ENCODE measurements at places on chromosomes 11 and 22. TPM values are rescaled to one million over a fixed set of nuclear protein-coding genes. Genes with fewer than 3 reads are reported as not detected.

Gene SPECC1L
- total RNA-seq = 86.3 TPM

Gene MS4A3
- not detected for total RNA-seq

Gene APOA1
- total RNA-seq = not detected

Gene SUSD2
- total RNA-seq = 2.7 TPM

Gene SCUBE2
- 8.3 TPM for total RNA-seq

Gene RCOR2
- total RNA-seq = 2.5 TPM

Gene APLNR
- 3.5 TPM for total RNA-seq

Gene SULT4A1
- 0.28 TPM for total RNA-seq

Gene IL18
- 154 TPM for total RNA-seq

Gene CLCF1
- 2.4 TPM for total RNA-seq

Gene PGA5
- not detected for total RNA-seq

Gene BEST1
- total RNA-seq = 1.6 TPM

GRCh38 chr11:65390996-65391395, 4.6 kb downstream of the FRMD8 start:
- DNase-seq = no peak

- DNase-seq = no peak
Observed at GRCh38 chr11:118087931-118088330, 1.2 kb upstream of the SMIM35 start.

- DNase-seq = no peak
Observed at GRCh38 chr11:115439969-115440540, 64.2 kb downstream of the CADM1 start.

DNA sequence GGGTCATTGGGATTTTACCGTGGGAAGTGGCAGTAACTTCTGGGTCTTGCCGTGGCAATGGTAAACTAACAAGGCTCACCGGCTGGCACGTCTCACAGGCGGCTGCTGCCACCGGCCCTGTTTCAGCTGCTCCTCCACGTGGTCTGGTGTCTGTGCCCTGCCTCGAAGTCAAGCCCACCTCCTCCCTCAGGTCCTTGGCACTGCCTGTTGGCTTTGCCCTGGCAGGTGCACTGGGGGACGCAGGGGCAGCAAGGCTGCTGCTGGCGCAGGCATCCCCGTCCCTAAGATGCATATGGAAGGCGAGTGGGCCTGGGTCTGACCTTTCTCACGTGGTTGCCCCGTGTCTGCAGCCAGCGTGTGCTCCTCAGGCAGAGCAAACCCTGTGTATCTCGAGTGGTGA, 783.6 kb downstream of the BRD1 start:
- DNase-seq = peak; percentile 10

DNA sequence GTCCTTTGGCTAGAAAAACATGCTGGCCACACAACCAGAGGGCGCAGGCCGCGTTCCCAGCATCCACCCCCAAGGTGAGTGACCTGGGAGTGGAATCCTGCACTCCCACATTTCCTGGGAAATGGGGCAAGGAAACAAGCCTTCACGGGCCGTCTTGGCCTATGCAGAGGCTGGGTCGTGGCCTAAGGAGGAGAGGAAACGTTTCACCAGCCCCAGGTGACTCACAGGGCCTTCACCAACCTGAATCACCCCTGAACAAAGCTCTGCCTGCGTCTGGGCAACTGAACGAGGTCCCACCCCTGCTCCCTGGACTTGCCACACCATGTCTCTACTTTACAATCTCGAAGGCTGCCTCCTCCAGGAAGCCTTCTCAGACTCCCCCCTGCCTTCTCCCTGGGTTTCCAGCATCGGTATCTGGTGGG, 13.2 kb downstream of the MYH9 start:
- DNase-seq = peak; percentile 58

DNA sequence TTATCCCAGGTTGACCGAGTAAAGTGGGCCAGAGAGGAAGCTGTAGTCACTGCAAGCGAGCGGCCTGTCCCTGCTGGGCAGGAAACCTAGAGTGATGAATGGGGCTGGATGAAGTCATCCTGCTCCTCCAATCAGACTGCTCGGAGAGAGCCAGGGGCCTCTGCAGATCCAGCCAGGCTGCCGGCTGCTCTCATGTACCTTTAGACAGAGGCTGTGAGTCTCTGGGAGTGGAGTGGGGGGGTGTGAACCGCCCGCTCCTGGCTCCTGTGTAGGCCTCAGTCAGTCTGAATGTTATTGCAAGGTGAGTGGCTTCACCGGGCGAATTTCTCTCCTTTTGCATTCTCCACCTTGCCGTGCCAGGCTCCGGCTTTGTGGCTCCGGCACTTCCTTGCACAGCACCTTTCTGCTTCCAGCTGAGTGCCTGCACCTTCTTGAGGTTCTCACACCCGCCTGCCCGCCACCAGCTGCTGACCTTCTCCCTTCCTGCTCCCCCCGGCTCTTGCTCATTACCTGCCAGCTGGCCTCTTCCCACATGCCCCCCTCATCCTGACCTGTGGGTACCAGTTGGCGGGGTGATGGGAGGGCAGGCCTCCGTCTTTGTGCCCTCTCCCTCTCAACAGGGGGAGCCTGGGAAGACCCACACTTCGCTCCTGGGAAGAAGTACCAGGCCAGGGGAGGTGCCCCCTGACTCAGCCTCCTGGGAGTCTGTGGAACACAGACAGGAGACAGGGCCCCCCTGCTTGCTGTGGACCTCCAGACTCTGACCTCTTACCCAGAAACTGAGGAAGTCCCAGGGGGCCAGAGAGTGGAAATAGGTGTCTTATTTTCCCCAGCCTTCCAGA, 79.9 kb downstream of the GRAMD1B start:
- DNase-seq = no peak

DNA sequence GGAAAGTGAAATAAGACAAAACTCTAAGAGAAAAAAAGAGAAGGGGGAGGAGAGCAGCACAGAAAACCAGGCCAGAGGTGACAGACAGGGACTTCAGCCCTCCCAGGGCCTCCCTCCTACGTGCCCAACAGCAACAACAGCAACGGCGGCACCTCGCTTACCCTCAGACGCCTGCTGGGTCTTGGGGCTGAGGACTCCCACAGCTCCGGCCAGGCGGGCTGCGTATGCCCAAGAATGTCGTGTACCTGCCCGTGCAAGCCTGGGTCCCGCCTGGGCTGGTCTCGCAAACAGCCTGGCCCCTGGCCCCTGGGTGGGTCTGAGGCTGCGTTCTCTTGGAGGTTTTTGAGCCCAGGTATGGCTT, 30.5 kb downstream of the ARAP1 start:
- peak; percentile 67 for DNase-seq

GRCh38 chr22:35400501-35400790, 506 bp downstream of the MCM5 start:
- DNase-seq = peak; percentile 45

DNA sequence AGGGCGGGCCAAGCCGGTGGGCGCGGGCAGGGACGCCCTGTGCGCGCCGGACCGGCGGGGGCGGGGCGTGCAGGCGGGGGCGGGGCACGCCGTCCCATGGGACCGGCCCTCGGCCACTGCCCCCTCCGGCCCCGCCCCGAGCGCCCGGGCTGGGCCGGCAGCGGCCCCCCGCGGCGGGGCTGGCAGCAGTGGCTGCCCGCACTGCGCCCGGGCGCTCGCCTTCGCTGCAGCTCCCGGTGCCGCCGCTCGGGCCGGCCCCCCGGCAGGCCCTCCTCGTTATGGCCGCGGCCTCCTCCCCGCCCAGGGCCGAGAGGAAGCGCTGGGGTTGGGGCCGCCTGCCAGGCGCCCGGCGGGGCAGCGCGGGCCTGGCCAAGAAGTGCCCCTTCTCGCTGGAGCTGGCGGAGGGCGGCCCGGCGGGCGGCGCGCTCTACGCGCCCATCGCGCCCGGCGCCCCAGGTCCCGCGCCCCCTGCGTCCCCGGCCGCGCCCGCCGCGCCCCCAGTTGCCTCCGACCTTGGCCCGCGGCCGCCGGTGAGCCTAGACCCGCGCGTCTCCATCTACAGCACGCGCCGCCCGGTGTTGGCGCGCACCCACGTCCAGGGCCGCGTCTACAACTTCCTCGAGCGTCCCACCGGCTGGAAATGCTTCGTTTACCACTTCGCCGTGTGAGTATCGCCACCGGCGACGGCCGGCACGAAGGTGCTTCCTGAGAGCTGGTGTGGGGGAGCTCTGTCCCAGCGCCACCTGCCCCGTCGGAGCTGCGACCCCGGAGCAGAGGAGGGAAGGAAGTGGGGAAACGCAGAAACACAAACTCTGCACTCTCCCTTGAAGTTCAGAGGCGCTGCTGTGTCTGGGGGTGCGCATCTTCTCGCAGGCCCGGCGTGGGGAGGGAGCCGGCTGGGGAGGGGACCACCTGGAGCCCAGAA, at the start of gene KCNQ1:
Gene KCNQ1, plus strand, starts transcription at position 188 of the 925 bp plus-strand sequence. Its CDS starts 91 bp downstream, at position 279.
- peak; percentile 85 for DNase-seq

- no peak for DNase-seq
Observed at GRCh38 chr22:23883658-23884057, 10.5 kb upstream of the MIF start.

GRCh38 chr22:49693416-49693815, 134.3 kb downstream of the BRD1 start:
- no peak for DNase-seq

- DNase-seq = no peak
Observed at GRCh38 chr22:29110946-29111345, 38.1 kb downstream of the KREMEN1 start.

DNA sequence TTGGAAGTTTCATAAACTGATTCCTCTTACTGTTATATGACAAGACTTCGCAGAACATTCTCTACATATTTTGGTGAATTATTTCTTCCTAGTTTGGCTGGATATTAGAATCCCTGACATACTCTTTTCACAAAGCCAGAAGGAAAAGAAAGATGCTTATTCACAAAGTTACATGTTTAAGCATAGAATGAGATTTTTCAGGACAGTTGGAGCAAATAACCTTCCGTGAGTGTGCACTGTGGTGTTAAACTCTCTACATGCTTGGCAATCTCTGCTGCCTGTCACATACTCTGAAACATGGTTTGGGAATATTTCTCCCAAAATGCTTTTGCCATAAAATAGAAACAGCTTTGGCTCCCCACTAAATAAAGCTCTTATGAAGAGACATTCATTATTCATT, 230.0 kb upstream of the MTNR1B start:
- no peak for DNase-seq

DNA sequence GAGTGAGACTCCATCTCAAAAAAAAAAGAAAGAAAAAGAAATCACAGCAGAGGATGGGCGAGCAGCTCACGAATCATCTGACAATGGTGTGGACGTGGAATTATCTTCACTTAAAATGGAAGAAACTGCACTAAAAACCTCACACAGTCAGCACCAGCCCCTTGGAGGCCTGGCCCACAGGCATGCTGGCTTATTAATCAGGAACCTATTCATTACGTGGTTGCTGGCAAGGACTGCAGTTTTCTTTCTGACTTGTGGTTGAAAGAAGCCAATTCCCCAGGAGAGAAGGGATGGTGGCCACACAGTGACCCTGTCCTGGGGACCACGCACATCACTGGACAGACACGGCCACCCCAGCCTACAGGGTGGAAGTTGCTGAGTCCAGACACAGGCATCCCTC, 401.1 kb downstream of the CTTN start:
- DNase-seq = no peak

GRCh38 chr11:75024068-75024449, 35.3 kb downstream of the NEU3 start:
- DNase-seq = no peak

DNA sequence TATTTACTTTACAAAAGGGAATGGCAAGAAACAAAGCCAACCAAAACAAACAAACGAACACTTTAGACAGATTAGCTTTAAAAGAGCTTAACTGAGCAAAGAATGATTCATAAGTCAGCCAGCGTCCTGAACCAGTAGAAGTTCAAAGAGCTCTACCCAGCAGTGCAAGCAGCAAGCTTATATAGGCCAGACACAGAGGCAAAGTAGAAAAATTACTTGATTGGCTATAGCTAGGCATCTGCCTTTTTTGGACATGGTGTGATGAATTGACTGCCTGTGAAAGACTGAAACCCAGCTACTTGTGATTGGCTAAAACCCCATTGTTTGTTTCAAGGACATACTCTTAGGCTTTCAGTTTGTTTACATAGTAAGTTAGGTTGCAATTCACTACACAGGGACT, 2120.0 kb upstream of the RAG2 start:
- DNase-seq = no peak

DNA sequence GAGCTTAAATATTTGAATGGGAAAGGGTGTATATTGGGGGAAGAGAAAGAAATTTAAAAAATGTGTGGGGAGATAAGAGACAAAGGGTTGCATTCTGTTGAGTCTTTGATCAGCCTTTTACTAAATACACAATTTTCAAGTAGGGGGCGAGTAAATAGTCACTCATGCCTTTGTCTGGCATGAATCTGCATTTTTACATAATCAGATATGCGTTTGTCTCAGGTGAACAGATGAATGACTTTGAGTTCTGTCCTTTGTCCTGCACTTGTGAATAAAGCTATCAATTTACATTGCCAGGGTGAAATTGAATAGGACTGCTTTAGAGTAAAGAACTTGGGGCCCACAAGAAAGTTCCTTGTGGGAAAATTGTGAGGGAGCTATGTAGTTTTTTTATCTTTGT, 523.6 kb upstream of the LUZP2 start:
- no peak for DNase-seq

DNA sequence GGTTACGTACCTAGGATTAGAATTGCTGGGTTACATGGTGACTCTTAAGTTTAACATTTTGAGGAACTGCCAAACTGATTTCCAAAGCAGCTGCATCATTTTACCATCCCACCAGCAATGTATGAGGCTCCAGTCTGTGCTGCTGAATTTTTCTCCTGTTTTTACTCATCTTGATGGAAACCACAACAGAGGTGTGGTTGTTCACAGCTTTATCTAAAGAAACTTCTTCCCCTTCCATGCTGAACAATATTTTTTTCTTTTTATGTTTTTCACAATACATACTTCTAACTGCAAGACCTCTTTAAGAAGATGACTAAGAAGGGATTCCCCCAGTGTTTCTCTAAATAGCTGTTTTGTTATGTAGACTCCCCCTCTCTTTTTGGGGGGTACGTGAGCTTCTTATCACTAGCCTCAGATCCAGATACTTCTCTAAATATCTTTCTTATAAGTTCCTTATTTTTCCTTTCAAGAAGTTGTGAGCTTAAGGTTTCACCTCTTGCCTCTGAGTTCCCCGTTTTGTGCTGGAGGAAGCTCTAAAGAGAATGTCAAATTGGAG, 24.0 kb downstream of the TCP11L1 start:
- DNase-seq = no peak

DNA sequence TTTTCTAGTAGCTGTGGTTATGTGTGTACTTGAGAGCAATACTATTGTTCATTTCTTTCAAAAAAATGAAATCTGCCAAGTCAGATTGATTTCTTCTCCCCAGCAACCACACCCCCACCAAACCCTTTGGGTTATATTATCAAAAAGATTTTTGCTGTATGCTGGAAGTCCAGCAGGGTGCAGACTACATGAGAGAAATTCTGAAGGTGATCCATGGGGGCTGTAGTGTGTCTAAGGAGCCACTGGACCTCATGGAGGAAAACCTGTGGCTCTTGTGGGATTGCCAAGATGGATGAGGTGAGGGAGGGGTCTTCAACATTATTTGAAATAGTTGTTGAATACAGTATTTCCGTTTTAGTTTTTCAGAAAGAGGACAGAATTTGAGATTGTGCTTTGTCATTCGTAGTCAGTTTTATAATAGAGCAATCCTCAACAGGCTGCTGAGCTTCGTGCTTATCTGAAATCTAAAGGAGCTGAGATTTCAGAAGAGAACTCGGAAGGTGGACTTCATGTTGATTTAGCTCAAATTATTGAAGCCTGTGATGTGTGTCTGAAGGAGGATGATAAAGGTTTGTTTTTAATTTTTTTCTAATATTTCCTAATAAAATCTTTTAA, 3.1 kb downstream of the EIF3M start:
- DNase-seq = no peak

GRCh38 chr11:34866375-34866774, 49.8 kb downstream of the APIP start:
- DNase-seq = no peak

- peak; percentile 94 for DNase-seq
Observed at GRCh38 chr11:71283971-71284441, 31.6 kb upstream of the SHANK2 start.

Measured in left colon (tissue), 2 donors.